ENCODE measurements at places on chromosomes 2 and 18.

DNA sequence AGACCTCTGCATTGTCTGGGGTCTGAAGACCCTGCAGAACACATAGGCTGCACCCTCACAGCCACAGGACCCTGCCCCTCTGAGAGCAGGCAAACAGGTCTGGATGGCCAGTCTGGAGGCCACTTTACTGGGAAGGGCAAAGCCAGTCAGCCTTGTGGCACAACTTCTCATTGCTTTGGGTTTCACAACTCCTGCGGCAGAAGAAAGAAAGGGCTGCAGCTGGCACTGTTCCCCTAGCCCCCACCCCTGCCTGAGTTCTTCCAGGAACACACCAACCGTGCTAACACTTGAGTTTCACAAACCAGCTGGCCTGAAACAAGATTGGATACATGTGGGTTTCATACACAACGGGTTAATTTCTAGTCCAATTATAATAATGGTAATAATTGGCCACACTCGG, 276.5 kb upstream of the MGAT5 start:
- DNase-seq, result no peak

GRCh38 chr2:118791483-118791882, 56.0 kb downstream of the EN1 start:
- DNase-seq, result no peak

- DNase-seq, result no peak
Measured at GRCh38 chr2:11562476-11562875, 28.6 kb downstream of the GREB1 start.

GRCh38 chr2:177817300-177817699, 255.3 kb downstream of the PDE11A start:
- no peak for DNase-seq

GRCh38 chr2:1644427-1644826, 99.9 kb downstream of the PXDN start:
- DNase-seq, result no peak

- no peak for DNase-seq
Measured at GRCh38 chr18:78629426-78629825, 350.2 kb upstream of the SALL3 start.

- no peak for DNase-seq
Measured at GRCh38 chr18:72700961-72701710, 157.0 kb upstream of the CBLN2 start.

- no peak for DNase-seq
Measured at GRCh38 chr2:12031866-12032265, 285.4 kb downstream of the LPIN1 start.

DNA sequence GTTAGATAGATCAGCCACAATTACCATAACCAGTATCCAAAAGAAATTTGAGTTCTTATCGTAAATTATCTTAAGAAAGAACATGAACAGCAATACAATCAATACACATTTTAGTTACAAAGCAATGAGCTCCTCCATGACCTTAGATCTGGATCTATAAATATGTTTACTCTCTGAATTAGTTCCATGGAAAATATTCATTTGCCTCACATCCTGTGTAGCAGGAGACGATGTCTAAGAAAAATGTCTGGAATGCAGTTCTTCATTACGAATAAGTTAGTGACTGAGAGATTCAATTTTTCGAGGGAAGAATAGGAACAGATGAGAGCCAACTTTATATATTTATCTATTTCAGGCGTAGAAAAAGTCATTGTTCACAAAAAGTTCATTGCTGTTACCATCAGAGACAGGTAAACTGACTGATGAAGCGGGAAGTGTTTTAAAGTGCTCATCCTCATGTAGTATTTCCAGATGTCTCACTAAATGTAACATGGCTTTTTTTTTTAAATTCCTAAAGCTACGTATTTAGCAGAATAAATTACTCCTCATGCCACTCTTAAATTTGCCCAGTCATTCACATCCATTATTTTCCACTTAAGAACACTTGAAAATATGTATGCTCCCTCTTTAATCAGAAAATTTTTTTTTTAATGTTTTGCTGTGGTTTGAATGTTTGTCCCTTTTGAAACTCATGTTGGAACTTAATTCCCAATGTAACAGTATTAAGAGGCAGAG, 106.5 kb upstream of the SCN1A start:
- no peak for DNase-seq

- DNase-seq, result no peak
Measured at GRCh38 chr2:112321375-112322320, 46.3 kb downstream of the ZC3H6 start.

DNA sequence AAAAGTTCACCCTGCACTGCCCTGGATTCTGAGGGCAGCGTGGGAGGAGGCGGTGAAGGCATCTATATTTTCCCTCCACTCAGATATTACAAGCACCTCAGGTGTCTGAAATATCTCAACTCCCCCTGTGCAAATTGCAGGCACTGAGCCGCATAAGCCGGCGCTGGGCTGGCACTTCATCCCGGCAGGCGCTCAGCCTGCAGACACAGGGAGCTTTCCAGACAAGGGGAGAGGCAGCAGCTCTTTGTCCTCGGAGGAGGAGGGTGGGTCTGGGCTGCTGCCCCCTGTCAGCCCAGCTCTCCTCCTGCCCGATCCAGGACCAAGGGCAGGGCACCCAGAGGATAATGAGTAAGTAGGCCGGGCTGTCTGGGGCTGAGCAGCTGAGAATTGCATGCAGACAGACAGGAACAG, 189.3 kb upstream of the MYT1L start:
- DNase-seq, result no peak

DNA sequence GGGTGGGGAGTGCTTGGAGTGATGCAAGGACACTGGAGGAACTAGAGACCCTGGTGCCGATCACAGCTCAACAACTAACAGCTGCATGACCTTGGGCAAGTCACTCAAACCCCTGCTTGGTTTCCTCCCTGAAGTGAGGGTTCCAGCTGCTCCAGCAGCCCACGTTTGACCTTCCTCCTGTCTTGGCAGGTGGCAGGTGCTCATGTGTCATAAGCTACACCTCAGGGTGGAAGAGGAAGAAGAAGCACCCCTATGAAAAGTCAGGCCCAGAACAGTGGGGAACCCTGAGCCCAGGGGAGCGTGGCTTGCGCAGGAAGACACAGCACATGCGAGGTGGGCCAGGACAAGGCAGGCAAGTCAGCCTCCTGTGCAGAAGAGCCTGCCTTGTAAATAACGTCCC, 42.4 kb downstream of the MRPL35 start:
- no peak for DNase-seq

- DNase-seq, result no peak
Measured at GRCh38 chr18:32884543-32884942, 111.7 kb upstream of the KLHL14 start.

DNA sequence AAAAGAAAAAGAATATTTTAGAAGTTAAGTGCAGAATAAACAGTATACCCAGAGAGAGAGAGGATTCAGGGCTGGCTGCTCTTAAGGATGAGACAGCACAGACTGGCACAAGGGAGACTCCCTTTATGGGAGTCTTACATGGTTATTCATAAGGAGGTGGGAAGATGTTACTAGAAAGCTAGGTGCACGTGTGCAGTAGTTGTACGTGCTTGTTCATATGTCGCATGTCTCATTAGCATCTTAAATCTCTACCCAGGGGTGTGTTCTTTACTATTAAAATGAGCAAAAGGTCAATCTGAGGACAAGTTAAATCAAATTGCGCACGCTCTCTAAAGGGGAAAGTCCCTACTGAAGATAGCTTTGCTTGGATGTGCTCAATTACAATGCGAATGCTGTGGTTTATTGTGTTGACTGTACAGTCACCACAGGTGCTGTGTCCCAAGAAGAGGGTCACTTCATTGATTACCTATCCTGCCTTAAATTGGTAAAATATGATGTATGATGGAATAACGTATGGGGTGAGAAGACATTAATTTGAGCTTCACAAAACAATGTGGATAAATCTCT, 368.0 kb upstream of the SPHKAP start:
- DNase-seq, result no peak

DNA sequence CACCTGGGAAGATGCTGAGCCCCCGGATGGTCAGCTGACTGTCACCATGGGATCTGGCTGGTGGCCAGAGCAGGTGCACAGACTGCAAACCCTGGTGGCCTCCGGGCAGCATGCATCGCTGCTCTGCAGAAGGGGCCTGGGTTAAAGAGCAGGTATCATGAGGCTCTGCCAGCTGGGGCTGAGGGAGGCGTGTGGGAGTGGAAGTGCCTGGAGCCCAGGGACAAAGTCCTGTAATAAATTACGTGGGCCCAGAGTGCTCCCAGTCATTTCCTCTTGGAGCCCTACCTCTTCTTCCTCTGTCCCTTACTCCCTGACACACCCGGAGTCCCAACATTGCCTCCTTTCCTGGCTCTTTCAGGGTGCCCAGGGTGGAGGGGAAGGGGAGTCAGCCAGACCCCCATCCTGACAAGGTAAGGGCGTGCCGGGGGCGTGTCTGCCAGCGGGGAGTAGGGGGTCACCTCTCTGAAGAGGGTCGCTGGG, at the start of gene MYO7B:
Gene MYO7B, plus strand, starts transcription at position 262 of the 480 bp plus-strand sequence. CDS start 24,040 bp downstream, outside the sequence.
- no peak for DNase-seq

DNA sequence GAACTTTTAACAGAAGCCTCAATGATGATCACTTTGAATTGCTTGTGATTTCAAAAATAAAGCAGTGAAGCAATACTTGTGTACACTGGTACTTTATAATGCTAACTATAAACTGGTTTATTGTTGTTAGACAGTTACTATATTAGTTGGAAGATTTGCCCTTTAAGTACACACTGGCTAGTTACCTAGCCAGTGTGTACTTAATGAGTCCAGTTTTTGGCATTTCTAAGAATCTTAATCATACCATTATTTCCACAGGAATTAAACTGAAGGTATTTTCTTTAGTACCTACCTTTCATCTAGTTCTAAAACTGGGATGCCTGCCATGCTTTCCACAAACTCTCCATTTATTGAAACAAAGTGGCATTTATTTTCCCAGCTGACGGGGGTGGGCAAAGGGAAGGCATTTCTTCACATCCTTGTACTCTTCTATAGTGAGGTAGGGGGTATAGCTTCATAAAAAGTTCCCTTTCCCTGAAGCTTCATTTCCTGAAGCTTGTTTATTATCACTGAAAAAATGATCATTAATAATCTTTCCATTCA, 49.9 kb downstream of the UGP2 start:
- no peak for DNase-seq

DNA sequence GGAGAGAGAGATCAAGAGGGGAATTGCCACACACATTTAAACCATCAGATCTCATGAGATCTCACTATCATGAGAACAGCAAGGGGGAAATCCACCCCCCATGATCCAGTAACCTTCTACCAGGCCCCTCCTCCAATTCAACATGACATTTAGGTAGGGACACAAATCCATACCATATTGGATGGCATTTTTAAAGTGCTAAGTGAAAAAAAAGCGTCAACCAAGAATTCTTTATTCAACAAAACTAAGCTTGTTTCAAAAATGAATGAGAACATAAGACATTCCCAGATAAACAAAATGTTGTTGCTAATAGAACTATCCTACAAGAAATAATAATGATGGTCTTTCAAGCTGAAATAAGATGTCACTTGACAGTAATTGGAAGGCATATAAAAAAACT, 626.2 kb upstream of the LRRTM1 start:
- no peak for DNase-seq

GRCh38 chr2:145007960-145008263, 488.0 kb upstream of the ZEB2 start:
- no peak for DNase-seq

- DNase-seq, result no peak
Measured at GRCh38 chr2:240394549-240394948, 40.9 kb upstream of the GPC1 start.

- DNase-seq, result no peak
Measured at GRCh38 chr18:49517483-49517882, 30.4 kb upstream of the C18orf32 start.

DNA sequence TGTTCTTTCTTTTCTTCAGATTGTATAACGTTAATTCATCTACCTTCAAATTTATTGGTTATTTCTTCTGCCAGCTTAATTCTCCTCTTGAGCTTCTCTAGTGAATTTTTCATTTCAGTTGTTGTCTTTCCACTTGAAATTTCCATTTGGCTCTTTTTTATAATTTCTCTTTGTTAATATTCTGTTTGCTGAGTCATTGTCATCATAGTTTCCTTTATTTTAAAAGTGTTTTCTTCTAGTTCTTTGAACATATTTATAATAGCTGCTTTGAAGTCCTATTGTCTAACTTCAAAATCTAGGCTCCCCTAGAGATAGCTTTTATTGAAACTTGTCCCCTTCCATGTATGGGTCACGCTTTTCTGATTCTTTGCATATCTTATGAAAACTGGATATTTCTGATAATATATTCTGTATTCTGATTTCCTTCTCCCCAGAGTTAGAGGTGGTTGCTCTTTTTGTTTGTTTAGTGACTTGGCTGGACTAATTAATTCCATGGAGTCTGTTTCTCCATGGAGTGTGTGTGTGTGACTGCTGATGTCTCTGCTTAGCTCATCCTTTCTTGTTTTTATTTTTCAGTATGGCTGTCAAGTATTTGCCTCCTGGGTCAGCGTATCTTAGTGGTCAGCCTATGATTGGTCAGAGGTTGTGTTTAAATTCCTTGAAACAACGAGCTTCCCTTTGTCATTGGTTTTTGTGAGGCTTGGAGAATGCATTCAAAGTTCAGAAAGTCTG, 47.6 kb downstream of the DIS3L2 start:
- DNase-seq, result no peak

DNA sequence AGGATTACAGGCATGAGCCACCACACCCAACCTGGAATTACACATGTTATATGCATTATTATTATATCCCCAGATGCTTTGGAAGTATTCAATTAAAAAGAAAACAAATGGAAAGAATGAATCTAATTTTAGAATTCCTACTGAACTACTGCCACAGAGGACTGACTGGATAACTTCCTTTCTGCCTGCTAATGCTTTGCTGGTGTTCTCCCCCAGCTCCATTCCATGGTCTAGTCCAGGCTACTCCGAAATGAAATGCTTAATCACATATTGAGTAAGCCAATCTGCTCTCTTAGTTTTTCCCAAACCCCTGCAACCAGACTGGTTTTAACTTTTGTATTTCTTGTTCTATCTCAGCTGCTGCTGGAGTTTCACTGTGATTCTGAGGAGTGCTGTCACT, 519.1 kb downstream of the SOX11 start:
- DNase-seq, result no peak

- DNase-seq, result no peak
Measured at GRCh38 chr2:208466151-208466919, 59.7 kb downstream of the PTH2R start.

- no peak for DNase-seq
Measured at GRCh38 chr18:58013241-58014211, 30.5 kb upstream of the NEDD4L start.

- DNase-seq, result no peak
Measured at GRCh38 chr2:112301171-112301584, 25.8 kb downstream of the ZC3H6 start.

- no peak for DNase-seq
Measured at GRCh38 chr18:49924293-49924983, 111.1 kb upstream of the ACAA2 start.

GRCh38 chr2:100554798-100555407, 7.9 kb upstream of the PDCL3 start:
- DNase-seq, result no peak

- DNase-seq, result no peak
Measured at GRCh38 chr2:129794116-129794515, 185.3 kb upstream of the RAB6C start.

DNA sequence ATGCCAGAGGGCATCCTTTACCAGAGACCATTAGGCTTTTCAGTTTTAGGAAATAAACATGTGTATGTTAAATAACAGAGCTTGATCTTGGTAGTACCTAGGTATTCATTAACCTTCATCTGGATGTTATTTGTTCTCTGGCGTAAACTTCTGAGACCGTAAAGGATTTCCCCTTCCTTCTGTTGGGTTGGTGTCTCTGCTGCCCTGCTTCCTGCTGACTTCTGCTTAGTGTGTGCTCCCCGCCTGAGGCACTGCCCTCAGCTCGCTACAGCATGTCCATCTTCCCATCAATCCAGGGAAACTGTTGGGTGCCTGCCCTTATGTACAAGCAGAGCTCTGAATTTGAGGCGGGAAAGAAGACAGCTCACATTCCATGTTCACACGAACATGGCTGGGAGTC, 177.9 kb downstream of the TPGS2 start:
- DNase-seq, result no peak
